ENCODE measurements at places on chromosomes 1 and 21. TPM values are rescaled to one million over a fixed set of nuclear protein-coding genes. Genes with fewer than 3 reads are reported as not detected.

DNA sequence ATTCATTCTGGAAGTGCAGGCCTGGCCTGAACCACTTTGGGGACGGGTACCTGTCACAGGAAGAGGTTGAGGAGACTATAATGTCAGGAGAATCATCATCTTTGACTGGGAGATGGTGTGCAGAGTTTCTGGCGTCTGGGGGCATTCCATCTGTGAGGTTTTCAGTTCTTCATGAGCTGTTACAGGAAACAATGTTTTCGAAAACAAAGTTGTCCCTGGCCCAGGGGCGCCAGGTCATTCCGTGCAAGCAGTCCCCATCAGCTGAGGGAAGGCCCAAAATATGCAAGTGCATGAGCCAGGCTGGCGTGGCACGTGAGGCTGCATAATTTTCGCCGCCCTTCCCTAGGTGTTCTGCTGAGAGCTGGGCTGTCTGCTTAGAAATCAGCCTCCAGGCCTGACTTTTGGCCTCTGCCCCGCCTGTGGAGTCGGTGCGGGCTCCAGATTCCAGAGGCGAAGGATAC is 68.4 kb upstream of the ATP5PO start:
- no peak for DNase-seq

GRCh38 chr1:119549719-119550132 is 42.7 kb downstream of the HSD3B1 start:
- peak; percentile 67 for DNase-seq

DNA sequence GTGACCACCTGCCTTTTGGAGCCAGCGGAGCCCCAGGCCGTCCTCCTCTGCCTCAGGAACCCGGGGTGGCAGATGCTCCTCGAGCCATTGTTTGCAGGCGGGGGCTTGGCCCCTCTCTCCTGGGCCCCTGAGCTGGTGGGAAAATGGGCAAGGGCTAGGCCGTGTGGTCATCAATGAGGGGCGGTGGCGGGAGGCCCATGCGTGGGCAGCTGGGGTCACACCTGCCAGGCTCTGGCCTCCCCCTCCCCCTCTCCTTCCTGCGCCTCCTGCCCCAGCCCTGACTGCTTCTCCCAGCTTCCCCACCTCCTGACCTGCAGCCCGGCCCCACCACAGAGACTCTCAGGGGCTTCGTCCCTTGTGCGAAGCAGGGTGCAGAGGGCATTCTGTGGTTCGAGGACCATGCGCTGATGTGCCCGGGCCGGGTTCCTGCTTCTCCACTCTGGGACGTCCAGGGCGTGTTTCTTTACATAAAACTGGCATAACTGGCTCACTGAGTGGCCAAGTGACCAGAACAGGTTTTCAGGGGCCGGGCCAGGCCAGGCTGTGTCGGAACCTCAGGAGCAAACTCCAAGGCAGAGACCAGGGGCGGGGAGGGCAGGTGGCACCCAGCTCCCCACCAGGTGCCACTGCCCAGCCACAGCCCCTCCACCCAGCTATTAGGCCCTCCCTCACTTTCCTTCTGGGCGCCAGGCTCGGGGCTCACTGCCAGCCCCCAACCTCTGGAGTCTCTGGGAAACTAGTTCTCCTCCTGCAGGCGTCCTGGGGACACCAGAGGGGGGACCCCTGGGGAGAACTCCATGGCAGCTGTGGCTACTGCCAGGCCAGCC is 9.3 kb downstream of the SAMD11 start:
- DNase-seq: no peak

GRCh38 chr1:211783266-211783665 is 47.3 kb downstream of the LPGAT1 start:
- no peak for DNase-seq

- DNase-seq: no peak
Observed at GRCh38 chr1:242522996-242523718, 1.3 kb downstream of the PLD5 start.

DNA sequence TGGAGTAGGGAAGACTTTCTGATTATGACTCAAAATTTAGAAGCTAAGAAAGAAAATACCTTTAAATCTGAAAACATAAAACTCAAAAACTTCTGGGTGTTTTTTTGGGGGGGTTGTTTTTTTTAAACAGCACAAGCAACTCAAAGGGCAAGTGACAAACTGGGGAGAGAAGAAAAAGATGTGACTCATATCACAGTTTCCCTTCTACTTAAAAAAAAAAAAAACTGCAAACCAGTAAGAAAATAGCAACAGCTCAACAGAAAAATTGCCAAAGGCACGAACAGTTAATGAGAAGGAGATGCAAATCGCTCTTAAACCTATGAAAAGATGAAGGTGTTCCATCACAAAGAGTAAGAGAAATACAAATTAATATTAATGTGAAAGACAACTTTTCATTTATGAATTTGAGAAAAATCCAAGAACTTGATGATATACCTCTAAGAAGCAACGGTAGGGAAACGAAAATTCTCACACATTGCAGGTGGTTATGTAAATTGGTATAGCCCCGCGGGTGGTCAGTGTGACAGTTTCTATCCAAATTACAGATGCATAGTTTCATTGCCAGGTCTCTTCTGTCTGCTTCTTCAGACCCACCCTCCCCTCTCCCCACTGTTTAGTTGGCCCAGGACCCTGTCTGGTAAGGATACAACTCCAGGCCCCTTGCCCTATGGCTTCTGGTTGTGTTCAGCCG is 9.0 kb downstream of the IFNAR2 start:
- DNase-seq: no peak

- DNase-seq: no peak
Observed at GRCh38 chr1:91036894-91037829, 15.3 kb upstream of the ZNF644 start.

DNA sequence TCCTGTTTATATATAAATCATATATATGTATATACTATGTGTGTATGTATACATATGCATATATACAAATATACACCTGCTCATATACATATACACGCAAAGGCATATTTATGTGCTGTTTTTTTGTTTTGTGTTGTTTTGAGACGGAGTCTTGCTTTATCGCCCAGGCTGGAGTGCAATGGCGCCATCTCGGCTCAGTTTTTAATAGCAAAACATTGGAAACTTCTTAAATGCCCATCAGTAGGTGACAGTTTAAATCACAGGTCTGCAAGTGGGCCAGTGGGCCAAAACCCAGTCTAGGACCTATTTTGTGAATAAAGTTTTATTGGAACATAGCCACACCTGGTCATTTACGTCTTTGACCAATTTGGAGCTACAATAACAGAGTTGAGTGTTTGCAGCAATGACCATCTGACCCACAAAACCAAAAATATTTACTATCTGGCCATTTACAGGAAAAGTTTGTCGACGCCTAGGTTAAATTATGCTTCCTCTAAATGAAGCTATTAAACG is 132.3 kb downstream of the TOMM20 start:
- no peak for DNase-seq

DNA sequence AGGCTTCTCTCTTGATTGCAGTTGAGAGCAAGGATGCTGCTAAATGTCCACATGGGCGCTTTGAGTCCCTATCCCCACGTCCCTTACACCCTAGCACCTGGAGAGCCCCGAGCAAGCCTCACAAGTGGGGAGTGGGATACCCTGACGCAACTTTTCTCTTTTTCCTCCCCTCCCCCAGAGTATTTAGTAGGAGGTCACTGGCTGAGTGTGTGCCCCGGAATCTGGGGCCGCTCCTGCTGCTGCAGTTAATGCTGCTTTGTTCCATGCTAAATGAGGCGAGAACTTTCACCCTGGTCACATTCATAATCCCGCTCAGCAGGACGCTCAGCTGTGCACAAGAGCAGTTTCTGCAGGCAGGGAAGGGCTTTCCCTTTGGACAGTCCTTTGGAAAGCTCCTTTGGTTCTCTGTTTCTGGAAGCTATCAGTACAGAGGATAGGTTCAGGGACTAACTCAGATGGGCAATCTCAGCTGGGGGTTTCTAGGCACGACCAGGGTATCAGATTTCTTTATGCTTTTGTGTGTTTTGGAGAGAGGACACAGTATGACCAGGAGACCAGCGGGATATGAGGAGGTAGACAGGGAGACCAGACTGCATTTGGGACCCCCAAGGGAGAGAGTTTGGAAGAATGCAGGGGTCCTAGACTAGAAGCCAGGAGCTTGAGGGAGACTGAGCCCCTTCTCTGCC is 75.9 kb downstream of the NOS1AP start:
- no peak for DNase-seq

DNA sequence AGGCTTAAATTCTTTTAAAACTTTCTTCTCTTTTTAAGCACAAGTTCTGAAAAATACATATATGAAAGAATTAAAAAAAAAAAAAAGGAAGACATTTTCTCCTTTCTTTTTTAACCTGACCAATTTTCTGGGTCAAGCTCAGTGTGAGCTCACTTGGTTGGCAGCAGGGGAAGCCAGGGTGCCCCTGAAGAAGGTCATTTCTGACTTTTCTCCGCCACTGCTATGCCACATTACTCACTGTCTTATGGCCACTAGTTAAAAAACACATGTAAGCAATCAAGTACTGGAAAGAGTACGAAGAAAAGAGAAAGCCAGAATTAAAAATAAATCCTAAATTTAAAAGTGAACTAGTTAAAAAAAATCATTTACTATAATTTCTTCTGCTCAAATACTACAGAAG is 275.0 kb downstream of the NEGR1 start:
- DNase-seq: no peak

- DNase-seq: no peak
Observed at GRCh38 chr21:17949421-17949820, 130.3 kb upstream of the C21orf91 start.

- no peak for DNase-seq
Observed at GRCh38 chr21:31616216-31616615, 43.3 kb upstream of the SOD1 start.

- peak; percentile 100 for DNase-seq
Observed at GRCh38 chr21:26795866-26796329, 49.3 kb downstream of the ADAMTS1 start.

- no peak for DNase-seq
Observed at GRCh38 chr1:160826546-160826945, 30.6 kb downstream of the LY9 start.

DNA sequence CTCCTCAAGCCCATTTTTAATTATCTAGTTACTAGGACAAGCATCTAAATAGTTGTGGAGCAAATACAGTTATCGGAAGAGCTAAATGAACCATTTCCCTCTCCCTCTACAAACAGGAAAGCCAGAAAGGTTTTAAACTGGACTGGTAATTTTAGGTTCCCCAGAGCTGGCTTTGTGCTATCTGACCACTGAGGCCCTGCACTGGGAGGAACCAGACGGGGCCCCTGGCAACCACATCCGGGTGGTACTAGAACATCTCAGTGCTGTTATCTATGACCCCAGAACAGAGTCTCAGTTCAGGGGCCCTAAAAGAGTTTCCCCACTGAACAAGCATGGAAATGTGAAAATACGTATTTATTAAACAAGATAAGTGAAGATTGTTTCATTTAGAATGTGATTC is 7.7 kb upstream of the RSPH1 start:
- no peak for DNase-seq

GRCh38 chr1:202710070-202711045 is at the start of gene SYT2:
Gene SYT2, minus strand, starts transcription at chr1:202710454. Its CDS starts 104,682 bp downstream, at chr1:202605772.
- DNase-seq: no peak

DNA sequence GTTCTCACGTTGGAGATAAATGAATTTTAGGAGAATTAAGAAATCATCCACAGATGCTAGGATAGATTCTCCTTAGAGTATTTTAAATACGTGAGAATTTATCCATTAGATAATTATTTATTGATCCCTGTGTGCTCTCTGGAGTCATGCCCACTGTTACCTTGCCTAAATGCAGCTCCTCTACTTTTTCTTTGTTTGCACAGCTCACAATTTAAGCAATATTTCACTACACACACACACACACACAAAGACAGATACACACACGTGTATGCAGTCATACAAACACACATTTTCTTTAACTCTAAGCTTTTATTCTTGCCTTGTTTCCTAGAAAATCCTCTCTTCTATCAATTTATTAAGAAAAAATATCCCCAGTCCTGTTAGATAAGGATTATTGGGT is 51.7 kb downstream of the GPR88 start:
- DNase-seq: no peak

GRCh38 chr1:15684468-15685291 is 560 bp downstream of the PLEKHM2 start:
- no peak for DNase-seq

GRCh38 chr21:26943921-26944320 is 23.0 kb downstream of the ADAMTS5 start:
- DNase-seq: no peak

GRCh38 chr1:75134647-75135572 is 722 bp downstream of the LHX8 start:
- DNase-seq: no peak

DNA sequence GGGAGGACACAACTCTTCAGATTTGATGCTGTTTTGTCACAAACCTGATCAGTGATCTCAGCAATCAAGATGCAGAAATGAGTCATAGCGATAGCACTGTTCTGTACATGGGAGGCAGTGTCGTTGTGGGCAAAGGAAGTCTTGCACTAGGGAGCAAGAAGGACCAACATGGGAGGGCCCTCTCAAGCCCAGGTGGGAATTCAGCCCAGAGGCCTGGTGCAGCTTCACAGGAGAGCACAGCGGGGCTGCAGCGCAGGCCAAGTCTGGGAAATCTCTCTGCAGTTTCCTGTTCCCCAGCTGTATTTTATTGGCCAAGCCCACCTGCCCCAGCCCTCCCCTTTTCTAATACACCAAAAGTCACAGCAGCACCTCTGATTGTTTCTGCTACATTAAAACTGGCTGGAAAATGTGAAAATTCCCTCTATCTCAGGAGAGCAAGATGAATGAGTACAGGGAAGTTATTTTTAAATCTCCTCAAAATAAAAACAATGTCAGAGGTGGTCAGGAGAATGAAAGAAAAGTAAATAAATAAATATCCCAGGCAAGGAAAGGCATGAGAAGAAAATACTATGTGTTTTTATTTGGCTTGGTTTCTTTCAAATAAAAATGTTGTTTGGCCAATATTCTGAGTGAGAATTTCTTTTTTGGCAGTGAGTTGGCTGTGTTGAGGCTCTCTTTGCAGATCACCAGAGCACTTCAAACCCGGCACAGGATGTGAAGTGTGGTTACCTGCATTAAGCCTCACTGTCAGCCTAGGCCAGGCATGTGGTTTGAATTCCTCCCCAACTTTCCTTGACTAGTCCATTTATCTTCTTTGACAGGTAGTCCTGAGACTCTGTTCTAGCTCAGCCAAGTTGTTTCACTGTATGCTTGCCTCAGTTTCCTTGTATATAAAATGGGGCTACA is 422.1 kb downstream of the PLPP3 start:
- no peak for DNase-seq

DNA sequence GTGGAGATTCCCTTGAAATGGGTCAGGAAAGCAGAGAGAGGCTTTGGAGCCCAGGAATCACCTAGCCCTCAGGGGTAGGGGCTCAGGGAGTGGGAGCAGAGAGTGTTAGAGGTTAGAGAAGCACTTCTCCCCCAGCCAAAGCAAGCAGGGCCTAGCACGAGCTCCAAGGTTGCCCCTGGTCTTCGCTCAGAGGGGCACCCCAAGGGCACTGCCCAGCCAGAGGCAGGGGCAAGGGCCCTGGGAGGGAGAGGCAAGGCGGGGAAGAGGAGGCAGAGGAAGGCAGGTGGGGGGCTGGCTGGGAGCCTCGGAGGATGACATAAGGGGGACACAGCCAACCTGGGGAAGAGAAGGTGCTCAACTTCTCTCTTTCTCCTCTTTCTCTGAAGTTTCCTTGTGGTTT is 71.9 kb downstream of the CASZ1 start:
- DNase-seq: no peak

- DNase-seq: peak; percentile 48
Observed at GRCh38 chr1:91754816-91755580, 131.0 kb downstream of the TGFBR3 start.

The SLC30A10 gene
- polyA plus RNA-seq: not detected

The FAM151A gene
- polyA plus RNA-seq: not detected

The FAM131C gene
- polyA plus RNA-seq: 0.56 TPM

The LCE1D gene
- not detected for polyA plus RNA-seq

The PGLYRP4 gene
- polyA plus RNA-seq: not detected

The RHBG gene
- not detected for polyA plus RNA-seq

The TCP10L gene
- polyA plus RNA-seq: 0.09 TPM

The PCBP3 gene
- polyA plus RNA-seq: 3.9 TPM

The B3GALT2 gene
- 1.1 TPM for polyA plus RNA-seq

The COL9A2 gene
- polyA plus RNA-seq: 1.3 TPM

The PDE9A gene
- polyA plus RNA-seq: 1.1 TPM

Measured in IMR-90 (cell line).